Left ventricle myocardium inferior (tissue), 1 donor: ENCODE measurements at places on chromosomes 3 and 15. TPM values are rescaled to one million over a fixed set of nuclear protein-coding genes. Genes with fewer than 3 reads are reported as not detected.

The SLC12A8 gene
- not detected for total RNA-seq

The HDGFL3 gene
- 38.0 TPM for total RNA-seq

The LMCD1 gene
- total RNA-seq = 72.9 TPM

The CCDC39 gene
- not detected for total RNA-seq

The TP63 gene
- total RNA-seq = 0.14 TPM

The ARGFX gene
- total RNA-seq = not detected

The ZBED2 gene
- total RNA-seq = not detected

The GOLGA8G gene
- total RNA-seq = not detected

The NDUFB5 gene
- 365 TPM for total RNA-seq

The FBXL22 gene
- total RNA-seq = 29.5 TPM

The ITIH1 gene
- total RNA-seq = not detected

The PLAAT1 gene
- 8.1 TPM for total RNA-seq

The PDZRN3 gene
- 114 TPM for total RNA-seq

The WDR82 gene
- 61.6 TPM for total RNA-seq

The GNL3 gene
- 26.8 TPM for total RNA-seq

The ATP13A5 gene
- not detected for total RNA-seq

The LDHAL6B gene
- not detected for total RNA-seq

The BFSP2 gene
- not detected for total RNA-seq

The FBXL2 gene
- 1.5 TPM for total RNA-seq

The ACP3 gene
- total RNA-seq = 1.3 TPM

The TMC3 gene
- total RNA-seq = not detected

The SPATA12 gene
- not detected for total RNA-seq

The CYP1A1 gene
- 0.41 TPM for total RNA-seq

The RYR3 gene
- total RNA-seq = 0.08 TPM

The GPR149 gene
- not detected for total RNA-seq
